ENCODE measurements at places on chromosomes 16 and 17.

DNA sequence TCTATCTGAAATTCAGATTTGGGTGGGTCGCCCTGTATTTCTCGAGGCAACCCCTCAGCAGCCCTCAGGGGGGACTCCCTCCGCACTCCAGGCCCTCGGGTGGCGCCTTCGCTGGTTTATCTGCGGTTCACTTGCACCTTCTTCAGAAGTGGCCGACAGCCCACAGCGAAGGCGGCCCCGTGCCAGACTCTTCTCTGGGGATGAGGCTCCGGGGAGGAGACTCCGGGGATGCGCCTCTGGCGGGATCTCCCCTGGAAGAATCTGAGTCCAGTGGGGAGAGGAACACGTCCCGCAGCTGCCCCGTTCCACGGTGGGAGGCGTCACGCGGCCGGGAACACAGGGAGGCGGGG is 63.9 kb upstream of the DNAJA2 start:
- peak; percentile 4 for DNase-seq

DNA sequence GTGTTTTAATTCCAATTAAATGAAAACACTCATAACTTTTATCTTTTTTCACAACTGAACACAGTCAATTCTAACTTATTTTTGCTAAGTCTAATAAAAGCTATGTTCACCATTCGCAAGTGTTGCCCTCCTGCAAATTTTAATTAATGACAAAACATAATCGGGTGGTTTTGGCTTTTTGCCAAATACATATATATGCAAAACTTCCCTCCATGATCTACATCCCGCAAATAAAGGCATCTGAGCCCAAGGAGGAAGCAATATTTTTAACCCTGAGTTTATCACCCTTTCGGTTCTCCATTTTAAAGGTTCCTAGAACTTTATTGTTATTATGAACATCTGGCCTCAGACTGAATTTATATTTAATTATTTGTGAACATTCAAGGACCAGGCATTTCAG is 507.9 kb downstream of the CDH13 start:
- DNase-seq: no peak

DNA sequence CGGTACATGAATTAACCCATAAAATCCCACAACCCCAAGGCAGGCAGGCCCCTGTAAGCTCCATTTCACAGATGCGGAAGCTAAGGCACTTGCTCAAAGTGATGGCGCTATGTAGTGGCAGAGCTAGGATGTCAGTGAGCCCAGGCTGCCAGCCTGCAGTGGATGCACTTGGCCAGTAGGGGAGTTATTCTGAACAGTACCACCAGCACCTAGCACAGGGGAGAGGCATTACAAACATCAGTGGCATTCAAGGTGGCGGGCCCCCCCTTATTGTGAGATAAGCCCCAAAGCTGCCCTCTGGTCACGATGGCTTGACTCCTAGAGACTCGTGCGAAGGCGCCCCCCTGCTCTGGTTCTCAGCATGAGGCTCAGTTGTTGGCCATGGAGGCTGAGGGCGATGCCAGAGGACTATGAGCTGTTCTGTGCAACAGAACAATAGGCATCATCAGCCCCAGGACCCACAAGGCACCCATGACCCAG is 33.8 kb downstream of the GTF3C1 start:
- peak; percentile 10 for DNase-seq

- no peak for DNase-seq
These were observed 58.9 kb downstream of the CNTNAP4 start for GRCh38 chr16:76336112-76336511.

- no peak for DNase-seq
These were observed 18.9 kb upstream of the SLC25A19 start for GRCh38 chr17:75307957-75308731.

- DNase-seq: no peak
These were observed 41.4 kb upstream of the ULK2 start for GRCh38 chr17:19909139-19909538.

DNA sequence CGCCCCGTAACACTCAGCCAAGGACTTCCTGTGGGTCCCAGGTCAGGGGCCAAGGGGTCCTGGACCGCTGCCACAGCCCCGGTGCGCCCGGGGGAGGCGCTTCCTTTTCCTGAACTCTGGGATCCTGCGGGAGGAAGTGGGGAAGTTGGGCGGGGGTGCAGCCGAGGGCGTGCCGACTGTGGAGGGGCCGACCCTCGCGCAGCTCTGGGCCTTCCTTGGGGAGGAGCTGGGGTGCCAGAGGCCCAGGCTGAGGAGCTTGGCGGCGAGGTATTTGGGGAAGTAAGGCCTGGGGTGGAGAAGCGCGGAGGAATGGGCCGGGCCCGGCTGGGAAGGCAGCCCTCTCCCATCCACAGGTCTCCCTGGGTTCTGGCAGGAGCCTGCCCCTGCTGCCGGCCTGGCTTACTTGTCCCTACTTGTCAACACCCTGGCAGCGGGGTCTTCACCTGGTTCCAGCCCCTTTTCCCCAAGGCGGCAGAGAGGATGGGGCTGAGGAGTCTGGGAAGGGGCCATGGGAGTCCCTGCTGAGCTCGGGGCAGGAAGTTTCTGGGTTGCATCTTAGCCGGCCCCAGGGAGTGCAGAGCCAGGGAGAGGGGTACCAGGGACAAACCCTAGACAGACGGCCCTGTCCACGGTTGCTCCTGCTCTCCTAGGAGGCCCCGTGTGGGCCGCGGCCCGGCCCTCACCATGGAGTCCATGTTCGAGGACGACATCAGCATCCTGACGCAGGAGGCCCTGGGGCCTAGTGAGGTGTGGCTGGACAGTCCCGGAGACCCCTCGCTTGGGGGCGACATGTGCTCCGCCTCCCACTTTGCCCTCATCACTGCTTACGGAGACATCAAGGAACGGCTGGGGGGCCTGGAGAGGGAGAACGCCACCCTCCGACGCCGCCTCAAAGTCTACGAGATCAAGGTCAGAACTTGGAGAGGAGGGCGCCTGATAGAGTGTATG is 1.7 kb downstream of the TBKBP1 start:
- DNase-seq: no peak

DNA sequence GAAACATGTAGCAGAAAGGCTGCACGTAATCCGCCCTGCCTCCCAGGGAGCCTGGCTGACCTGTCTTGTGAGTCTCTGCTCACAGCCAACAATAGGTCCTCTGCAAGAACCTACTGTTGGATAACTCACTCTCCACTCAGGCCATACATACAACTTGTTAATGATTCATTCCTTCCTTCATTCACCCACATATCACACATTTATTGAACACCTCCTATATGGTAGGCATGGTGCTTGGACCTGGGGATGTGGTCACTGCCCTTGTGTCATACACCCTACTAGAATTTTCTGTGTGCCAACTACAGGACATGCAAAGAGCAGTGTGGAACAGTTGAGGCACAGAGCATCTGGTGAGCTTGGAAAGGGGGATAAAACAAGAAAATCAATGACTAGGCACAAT is 28.1 kb upstream of the HNF1B start:
- DNase-seq: no peak

- no peak for DNase-seq
These were observed 98.0 kb downstream of the RAB11FIP4 start for GRCh38 chr17:31489295-31490018.

- DNase-seq: no peak
These were observed 104.7 kb downstream of the SOCS1 start for GRCh38 chr16:11151156-11151884.

DNA sequence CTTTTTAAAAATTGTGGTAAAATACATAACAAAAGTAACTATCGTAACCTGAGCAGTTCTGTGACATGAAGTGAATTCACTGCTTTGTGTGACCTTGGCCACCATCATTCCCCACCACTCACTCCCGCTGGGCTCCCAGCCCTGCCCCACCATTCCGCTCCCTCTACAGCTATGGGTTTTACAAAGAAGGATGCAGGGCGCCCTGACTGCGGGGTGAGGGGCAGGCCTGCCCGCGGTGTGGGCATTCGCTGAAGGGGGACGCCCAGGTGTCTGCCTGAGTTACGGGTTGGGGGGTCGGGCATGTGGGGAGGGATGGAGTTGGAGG is at the start of gene CEMP1:
Gene CEMP1 (minus strand): TSS at position 38 of the 325 bp plus-strand sequence. CDS start 335 bp downstream, outside the sequence.
- DNase-seq: no peak

- peak; percentile 71 for DNase-seq
These were observed 24.2 kb upstream of the KRT17 start for GRCh38 chr17:41648411-41649195.

- no peak for DNase-seq
These were observed 3.1 kb upstream of the EXOC7 start for GRCh38 chr17:76106703-76107102.

DNA sequence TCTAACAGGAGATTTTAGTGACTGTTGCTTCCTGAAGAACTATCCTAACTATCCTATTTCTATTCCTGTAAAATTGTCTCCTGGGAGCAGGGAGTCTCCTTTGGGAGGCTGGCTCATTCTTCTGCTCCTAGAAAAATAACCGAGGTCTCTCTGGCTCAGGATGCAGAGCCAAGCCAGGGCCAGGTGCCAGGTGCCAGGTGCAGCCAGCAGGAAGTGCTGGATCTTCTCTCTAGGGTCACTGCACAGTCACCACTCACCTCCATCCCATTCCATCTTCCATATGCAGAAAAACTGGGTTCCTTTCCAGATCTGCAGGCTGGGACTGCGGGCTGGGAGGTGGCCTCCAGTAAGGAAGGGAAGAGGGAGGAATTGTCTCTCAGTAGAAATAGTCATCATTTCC is 3.8 kb upstream of the TMC7 start:
- no peak for DNase-seq

DNA sequence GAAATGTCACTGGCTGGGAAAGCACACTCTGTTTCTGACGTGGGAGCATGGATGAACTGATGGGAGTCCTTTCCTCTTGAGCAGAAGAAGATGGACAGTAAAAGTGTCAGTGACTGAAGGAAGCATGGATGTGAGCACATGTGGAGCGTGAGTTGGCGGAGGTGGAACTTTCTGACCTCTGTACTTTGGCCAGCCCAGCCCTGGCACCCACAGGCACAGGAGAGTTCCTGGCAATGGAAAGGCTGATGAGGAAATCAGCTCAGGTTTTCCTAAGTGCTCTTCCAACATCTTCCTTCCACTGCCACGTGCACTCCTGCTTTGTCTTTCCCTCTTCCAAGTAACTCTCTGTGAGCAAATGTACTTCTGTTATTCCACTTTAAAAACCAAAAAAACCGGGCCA is 276.8 kb downstream of the NTN1 start:
- DNase-seq: no peak

DNA sequence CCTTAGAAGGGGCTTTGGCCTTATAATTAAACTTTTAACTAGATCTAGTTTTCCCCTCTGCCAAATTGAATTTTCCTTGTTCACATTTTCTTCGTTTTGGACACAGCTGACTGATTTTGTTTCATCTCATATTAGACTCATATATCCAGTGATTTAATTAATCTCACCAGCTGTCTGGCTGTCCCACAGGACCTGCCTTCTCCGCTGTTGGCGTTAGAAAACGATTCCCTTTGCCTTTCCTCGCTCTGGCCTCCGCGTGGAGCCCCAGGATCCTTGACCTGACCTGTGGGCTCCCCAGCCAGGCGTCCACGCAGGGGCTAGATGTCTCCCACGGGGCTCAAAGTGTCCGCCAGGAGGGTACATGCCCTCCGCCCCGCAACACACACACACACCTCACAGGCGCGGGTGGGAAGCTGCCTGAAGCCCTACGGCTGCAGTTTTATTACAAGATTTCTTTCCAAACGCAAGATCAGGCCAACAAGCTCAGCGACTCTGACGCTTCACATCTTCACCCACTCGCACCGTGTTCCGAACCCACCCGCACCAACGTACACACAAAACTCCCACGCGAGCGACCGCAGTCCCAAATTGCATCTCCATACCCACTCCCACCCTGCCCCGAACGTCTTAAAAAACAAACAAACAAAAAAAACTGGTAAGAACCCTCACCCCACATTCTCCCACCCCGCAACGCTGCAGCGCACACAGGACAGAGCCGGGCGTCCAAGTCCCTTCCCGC is 1.1 kb downstream of the RPRML start:
- DNase-seq: no peak

- DNase-seq: no peak
These were observed 2.1 kb upstream of the HES7 start for GRCh38 chr17:8125947-8126490.

DNA sequence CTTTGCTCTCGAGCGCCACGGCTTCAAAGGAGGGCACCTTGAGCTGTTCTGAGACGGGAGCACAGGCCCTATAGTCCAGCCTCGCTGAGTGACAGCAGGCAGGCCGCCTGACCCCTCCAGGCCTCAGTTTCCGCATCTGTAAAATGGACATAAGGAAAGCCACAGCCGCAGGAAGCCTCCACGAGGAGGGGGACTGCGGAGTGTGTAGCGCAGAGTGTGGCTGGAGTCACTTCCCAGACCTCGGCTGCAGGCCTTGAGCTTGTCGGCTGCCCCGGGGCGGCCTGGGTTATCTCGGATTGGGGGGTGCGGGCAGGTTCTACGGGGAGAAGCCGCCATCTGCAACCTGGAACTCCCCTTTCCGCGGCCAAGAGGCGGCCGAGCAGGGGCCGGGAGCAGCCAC is 40.8 kb downstream of the ZFPM1 start:
- no peak for DNase-seq

- no peak for DNase-seq
These were observed 86.5 kb downstream of the SNX29 start for GRCh38 chr16:12063004-12063395.

- DNase-seq: peak; percentile 58
These were observed 477 bp downstream of the NTAN1 start for GRCh38 chr16:15055141-15056053.

DNA sequence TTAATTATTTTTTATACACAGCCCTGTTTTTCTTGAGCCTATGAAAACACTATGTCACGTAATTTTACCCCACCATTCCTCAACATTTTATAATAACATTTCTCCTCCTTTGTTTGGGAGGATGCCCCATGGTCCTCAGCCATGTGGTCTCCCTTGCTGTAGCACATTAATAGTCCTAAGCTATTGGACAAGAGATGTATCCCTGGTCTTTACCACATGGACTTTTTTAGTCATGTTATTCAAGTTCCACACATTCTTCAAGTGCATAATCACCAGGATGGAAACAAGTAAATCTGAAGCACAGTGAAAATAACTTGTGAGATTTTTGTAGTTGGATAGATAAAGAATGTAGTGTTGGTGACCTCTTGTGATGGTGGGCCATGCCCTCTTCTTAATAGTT is 2.0 kb upstream of the KRTAP2-3 start:
- DNase-seq: no peak

- no peak for DNase-seq
These were observed 592.3 kb downstream of the MAF start for GRCh38 chr16:79008036-79008868.

- DNase-seq: no peak
These were observed 13.2 kb downstream of the CMTM3 start for GRCh38 chr16:66617728-66618127.

DNA sequence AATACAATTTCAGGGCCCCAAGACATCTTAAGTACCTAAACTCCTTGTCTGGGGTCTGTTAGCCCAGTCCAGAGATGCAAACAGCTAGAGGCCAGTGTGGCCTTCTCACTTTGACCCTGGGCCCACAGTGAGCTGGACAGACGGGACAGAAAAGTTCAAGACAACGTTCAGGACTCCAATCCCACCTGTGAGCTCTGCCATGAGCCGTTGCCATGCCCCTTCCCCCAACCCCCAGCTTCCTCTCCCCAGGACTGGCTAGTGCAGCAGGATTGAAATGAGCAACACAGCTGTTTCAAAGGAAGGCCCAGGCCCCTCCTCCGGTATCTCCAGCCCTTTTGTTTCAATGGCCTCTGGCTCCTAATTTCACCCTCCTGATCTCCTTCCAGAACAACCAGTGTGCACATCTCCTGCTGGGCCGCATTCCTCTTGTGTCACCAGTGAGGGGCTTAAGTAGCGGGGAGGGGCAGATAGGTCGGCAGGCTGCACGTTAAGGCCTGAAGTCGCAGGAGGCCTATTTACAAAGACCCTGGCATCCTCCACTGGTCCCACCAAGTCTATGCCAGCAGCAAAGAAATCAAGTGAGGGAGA is 11.3 kb downstream of the AXIN2 start:
- DNase-seq: no peak

- DNase-seq: no peak
These were observed 16.5 kb downstream of the FCSK start for GRCh38 chr16:70470927-70471341.

GRCh38 chr17:39360537-39360936 is 40.9 kb downstream of the FBXL20 start:
- DNase-seq: no peak
